Fibroblast of skin of left biceps (primary cell): ENCODE measurements at places on chromosomes 7 and 10.

GRCh38 chr10:78139341-78139740 is 105.7 kb downstream of the RPS24 start:
- no peak for DNase-seq

DNA sequence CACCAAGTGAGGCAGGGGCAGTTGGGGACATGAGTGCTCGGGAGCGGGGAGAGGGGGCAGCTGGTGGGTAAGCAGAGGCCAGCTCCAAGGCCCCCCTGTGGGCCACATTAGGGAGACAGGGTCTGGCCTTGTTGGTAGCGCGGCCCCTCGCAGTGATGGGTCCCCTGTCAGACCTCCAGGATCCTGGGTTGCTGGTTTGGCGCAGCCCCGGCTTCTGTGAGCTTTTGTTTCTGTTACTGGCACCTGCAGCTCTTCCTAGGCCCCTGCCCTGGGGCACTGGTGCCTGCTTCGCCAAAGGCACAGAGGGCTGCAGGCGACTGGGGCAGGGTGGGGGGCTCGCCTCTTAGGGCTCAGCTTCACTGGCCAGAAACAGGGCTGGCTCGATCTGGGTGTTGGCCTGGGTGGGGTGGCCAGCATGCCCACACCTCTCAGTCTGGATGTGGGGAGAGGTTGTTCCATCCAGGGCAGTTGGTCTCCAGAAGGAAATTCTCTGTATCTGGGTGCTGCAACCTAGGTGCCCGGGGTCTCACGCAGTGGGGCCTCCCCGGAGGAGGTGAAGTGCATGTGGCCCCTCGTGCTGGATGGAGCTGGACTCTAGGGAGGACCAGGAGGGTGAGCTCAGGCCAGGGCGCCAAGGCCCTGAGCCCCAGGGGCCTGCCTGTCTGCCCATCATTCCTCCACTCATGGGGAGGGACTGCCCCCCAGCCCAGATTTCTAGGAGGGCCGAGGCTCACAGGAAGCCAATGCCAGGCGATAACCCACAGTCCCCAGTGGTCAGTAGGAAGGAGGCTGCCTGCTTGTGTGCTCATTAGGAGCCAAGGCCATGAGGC is 138.6 kb downstream of the LHPP start:
- no peak for DNase-seq

DNA sequence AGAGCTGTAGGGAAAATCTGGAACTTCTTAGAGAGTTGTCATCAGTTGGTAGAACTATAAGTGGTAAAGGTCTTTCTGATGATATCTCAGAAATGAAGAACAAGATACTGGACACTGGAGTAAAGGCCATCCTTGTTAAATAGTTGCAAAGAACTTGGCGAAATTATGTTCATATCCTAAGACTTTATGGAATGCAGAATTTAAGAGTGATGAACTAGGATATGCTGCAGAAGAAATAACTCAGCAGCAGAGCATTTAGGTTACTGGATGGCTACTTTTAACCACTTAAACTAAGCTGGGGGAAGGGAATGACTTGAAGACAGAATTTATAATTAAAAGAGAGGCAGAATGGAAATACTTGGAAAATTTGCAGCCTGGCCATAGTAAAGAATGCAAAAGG is 23.7 kb downstream of the PTEN start:
- DNase-seq: no peak

DNA sequence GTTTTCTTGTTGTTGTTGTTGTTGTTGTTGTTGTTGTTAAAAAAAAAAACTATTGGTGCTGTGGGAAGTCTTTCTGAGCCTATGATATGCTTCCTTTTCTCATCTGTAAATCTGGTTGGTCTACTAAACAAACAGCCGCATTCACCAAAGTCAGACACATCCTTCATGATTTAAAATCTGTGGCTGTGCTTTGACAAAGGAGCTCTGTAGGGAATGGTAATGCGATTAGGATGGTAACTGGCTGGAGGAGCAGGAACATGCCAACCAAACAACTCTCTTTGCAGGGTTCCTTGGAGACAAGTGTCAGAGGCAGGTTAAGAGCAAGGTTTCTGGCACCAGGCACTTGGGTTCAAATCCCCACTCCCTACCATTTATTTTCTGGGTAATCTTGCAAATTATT is 14.9 kb upstream of the SP4 start:
- no peak for DNase-seq

DNA sequence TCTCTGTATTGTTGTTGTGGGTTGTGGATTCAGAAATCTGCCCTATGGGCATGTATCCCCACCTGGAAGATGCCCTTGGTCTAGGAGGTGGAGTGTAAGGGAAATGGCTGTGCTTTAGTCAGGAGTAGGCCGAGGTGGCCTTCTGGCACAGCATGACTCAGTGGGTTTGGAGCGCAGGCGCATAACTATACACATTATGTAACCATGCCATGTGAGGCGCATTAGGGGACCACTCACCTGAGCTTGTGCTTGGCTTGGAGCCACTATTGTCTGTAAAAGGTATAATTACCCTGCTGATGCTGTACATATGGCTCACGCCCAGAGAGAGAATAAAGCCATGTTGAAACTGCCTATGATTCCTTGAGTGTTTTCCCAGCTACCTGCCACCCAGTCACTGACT is 20.6 kb upstream of the ADAMTS14 start:
- DNase-seq: no peak

- no peak for DNase-seq
Measured at GRCh38 chr7:42573881-42574672, 337.1 kb upstream of the GLI3 start.

DNA sequence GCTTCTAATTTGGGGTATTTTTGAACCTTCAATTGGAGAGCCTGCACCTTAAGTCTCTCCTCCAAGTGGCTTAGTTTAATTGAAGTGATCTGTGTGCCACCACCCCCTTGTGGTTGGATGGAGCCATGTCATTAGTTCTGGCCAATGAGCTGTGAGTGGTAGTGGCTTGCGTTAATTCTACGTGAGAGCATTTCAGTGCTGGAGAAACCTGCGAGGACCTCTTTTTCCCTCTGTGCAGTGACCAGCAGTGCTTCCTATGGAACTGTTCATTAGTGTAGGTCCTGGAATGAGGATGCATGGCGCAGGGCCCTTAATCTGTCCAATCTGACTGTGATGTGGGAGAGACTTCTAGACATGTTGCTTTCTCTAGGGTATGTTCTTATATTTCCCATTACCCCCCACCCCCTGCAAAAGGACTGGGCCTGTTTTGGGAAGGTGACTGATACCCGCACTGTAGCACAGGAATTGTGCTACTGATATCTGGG is 3.8 kb downstream of the HILPDA start:
- DNase-seq: peak; percentile 19

DNA sequence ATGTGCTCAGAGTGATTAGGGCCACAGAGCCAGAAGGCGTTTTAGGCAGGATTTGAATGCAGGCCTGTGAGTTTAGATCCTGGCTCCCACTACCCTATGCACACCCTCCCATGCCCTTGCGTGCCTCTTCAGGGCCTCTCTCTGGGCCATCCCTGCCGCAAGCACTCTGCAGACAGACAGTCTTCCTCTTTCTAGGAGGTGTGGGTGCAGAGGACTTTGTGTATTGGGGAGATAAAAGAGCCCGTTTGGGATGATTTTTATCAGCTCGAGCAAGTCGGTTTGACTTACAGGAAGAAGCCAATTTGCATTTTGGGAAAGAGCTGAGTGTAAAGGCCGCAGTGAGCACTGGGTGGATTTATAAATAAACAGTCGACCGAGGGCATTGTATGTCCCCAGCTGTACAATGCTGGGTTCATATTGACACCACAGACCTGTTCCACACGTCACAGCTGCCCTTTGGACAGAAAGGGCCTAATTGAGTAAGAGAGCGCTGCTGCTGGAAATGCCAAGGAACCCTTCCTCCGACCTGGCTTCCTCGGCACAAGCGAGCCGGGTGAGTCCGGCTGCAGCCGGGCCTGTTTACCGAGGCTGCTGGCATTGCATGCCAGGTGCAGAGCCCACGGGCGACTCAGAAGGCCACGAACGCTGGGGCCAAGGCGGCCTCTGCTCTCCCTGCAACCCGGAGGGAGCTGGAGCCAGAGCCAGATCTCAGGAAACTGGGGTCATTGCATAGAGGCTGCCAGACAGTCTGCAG is 25.1 kb downstream of the ZMIZ1 start:
- DNase-seq: no peak

- no peak for DNase-seq
Measured at GRCh38 chr10:78907551-78908211, 161.1 kb upstream of the ZMIZ1 start.

DNA sequence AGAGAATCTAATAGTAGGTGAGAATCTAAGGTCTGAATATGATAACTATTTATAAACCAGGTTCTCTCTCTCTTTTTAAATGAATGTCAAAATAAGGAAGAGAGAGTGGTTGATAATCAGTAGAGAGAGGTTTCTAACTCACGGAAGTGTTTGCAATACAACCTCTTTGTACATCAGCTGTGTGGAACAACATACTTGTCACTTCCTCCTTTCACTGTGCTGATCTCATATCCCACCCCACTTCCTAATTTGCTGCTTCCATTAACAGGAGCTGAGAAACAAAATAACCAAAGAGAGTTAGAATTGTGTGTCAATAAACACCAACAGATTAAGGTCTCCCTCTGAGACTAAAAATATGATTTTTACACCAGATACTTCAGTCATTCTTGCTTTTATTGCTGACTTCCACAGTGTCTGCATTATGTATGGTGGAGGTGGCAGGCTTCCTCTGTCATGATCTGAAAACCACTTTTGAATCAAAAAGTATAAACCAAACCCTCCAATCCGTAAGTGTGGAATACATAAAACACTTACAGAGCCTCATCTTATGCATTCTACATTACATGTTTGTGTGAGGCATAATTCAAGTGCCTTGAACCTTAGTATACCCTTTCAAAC is 25.0 kb downstream of the CACUL1 start:
- no peak for DNase-seq

DNA sequence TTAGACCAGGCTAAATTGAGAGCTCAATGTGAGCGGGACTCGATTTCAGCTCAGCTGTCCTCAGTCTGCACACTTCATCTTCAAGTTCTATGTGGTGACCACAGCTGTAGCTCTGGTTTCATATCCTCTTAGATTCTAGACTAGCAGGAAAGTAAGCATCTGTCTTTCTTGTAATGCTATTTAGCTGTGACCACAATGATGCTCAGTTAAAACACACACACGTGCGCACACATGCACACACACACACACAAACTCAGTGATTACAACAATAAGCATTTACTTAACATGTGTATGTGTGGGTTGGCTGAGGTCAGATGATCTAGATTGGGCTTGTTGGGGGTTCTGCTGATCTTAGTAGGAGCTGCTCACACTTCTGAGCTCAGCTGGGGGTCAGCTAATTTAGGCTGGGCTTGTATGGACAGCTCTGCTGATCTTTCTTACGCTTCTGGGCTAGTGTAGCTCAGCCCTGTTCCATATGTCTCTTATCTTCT is 82.5 kb downstream of the ZNF365 start:
- DNase-seq: peak; percentile 51

DNA sequence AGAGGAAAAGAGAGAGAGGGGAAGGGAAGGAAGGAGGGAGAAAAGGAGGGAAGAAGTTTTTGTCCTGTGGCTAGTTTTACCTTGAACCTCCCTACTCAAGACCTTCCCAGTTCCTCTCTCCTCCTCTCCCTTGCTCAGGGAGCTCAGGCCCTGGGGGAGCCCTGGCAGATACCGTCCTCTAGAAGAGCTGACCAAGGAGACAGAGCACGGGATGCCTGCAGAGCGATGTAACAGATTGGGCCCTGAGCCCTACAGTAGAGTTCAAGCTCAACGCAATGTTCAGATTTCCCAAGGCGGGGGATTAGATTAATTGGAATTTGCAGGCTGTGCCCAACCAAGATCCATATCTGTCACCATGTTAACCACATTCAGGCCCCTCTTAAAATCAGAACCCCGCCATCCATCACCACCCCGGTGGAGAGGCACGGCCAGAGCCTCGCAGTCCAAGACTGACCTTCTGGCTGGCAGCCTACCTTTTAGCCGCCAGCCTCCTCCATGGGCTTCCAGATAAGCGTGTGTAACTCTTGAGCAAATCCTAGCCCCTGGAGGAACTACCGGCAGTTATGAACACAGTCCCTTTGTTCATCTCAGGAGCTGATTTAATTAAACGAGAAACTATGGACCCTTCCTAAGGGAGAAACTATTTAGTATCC is 70.6 kb downstream of the KCNMA1 start:
- no peak for DNase-seq

DNA sequence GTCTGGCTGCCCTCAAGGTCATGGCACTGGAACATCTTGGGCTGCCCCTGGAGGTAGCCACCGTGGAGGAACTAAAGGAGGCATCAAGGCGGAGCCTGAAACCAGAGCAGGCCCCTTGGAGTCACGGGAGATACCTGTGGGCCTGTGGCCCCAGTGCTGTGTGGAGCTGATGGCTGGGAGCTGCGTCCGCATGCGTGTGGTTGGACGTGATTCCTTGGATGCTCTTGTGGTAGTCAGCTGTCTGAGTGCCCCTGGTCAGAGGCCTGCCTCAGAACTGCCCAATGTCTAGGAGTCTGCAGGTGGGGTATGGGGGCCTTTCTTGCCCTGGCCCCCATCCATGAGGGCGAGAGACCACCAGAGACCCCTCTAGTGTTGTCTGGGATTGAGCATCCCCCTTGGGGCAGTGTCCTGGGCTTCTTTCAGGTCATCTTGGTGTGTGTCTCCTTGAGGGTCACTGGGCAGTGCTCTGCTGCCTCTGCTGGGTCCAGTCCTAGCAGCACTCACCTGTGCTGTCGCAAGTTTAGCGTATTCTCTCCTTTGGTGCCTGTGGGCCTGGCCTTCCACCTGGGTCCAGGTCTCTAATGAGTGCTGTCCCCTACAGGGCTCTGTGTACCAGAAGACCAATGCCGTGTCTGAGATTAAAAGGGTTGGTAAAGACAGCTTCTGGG is 8.1 kb downstream of the PGAM2 start:
- no peak for DNase-seq

- no peak for DNase-seq
Measured at GRCh38 chr10:4686644-4686996, 139.4 kb upstream of the AKR1E2 start.

DNA sequence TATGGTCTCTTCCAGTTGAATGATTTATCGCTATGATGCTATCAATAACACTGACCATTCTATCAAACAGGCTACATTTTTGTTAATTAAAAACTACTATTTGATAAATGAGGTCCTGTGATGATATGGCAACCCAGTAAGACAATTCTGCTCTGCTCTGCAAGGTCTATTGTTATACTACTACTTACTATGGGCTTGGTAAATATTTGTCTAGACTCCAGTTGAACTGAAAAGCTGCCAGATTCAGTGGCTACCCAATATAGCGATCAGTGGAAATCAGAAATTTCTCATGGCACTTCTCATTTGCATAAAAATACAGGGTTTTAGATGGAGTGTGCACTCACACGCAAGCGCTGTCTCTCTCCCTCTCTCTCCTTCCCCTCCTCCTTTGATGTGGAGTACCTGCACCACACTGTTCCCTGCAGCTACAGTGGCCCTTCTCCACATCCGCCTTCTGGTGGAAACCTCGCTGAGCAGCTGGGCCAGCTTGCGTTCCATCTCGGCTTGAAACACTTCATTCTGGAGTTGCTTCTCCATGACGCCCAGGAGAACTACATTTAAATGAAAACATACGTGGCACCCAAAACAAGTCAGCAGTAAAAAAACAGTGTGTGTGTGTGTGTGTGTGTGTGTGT is 77.9 kb downstream of the KIAA1549 start:
- no peak for DNase-seq
